ENCODE measurements at places on chromosomes 5 and 9.

- no peak for DNase-seq
Measured at GRCh38 chr5:134494780-134495179, 30.7 kb upstream of the JADE2 start.

DNA sequence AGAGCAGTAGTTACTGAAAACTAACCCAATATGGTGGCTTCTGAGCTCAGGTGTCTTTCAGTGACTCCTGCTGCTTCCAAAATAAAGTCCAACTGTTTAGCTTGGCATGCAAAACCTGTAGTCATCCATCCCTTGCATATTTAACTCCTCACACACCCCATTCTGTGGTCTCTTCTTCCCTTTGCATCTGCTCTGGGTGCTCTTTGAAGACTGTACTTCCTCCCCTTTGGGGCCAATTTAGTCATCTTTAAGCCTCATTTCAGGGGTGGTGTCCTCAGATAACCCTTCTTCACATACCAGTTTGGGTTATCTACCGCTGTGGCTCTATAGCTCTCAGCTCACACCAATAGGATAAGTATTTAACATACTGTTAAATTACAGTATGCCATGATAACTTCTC lies 209.9 kb upstream of the DMRT1 start:
- no peak for DNase-seq

GRCh38 chr9:133694686-133695085 lies 43.5 kb downstream of the SARDH start:
- DNase-seq = no peak

- no peak for DNase-seq
Measured at GRCh38 chr5:16076657-16077056, 102.9 kb downstream of the MARCHF11 start.

DNA sequence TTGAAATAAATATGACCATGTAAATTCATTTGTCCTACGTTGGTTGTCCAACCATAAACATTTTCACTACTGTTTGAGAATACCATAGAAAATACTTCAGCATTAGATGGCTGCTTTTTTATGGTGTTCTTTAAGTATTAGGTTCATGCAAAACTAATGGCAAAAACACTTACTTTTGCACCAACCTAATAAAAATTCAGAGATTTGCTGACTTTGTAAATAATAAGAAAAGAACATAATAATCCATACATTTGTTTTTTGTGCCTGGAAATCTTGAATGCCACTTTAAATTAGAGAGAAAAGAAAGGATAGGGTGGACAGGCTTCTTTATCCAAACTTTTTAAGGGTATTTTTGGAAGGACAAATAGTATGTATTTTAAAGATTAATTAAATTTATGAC lies 719.7 kb upstream of the TYRP1 start:
- no peak for DNase-seq

GRCh38 chr5:131756942-131757341 lies 39.9 kb downstream of the FNIP1 start:
- no peak for DNase-seq

DNA sequence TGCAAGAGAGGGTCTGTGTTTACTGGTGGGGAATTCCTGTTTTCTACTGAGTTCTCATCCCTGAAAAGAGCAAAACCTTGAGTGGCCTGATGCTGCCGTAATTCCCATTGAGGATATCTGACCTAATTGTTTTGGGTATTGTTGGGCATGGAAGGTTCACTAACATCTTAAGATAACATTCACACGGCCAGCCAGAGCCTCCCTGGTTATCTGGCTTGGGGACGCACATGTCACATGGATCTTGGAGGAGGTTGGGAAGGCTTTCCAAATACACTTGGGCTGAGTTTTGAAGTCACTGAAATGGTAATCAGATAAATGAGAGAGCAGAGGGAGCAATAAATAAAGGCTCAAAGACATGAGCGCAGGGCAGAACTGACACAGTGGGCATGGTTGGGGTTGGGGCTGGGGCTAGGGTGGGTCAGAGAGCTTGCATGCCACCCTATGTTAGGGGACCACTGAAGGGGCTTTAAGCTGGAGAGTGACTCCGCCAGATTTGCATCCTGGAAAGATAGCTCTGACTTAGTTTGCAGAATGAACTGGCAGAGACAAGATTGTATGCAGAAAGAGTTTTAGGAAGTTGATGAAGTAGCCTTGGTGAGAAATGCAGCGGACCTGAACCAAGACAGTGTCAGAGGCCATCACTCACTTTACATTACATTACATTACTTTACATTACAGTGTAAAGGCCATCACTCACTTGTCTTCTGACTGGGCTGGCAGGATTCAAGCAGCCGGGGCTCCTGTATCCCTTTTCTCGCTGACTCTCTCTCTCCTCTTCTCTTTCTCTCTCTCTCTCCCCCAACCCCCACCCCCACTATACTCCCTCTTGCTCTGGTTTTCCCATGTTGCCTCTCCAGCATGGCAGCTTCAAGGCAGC lies 24.2 kb downstream of the SLC1A1 start:
- DNase-seq = no peak

- DNase-seq = no peak
Measured at GRCh38 chr5:172505403-172505759, 51.1 kb upstream of the SH3PXD2B start.

GRCh38 chr9:78369639-78370219 lies 72.8 kb downstream of the PSAT1 start:
- peak; percentile 59 for DNase-seq

Data from suppressor macrophage treated with lipopolysaccharide for 4 hours (primary cell).